ENCODE measurements at places on chromosomes 11 and 22.
A peak's percentile ranks its signal among the peaks of the same experiment; 100 is the strongest.

DNA sequence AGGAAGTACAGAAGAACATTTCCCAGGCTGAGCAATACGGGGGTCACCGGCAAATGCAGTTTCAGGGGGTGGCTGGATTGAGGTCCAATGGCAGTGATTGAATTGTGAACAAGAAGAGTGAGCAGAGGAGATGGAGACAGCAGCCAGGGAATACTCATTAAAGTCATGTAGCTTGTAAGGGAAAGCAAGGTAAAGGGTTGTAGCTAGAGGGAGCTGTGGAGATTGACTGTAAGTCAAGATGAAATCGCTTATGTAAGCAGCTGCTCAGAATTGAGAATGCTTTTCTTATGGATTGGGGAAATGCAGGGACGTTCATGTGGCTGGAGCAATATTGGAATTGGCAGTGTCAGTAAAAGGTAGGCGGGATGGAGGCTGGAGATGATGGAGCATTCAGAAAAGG, 111.4 kb upstream of the TBCEL start:
- DNase-seq: no peak

DNA sequence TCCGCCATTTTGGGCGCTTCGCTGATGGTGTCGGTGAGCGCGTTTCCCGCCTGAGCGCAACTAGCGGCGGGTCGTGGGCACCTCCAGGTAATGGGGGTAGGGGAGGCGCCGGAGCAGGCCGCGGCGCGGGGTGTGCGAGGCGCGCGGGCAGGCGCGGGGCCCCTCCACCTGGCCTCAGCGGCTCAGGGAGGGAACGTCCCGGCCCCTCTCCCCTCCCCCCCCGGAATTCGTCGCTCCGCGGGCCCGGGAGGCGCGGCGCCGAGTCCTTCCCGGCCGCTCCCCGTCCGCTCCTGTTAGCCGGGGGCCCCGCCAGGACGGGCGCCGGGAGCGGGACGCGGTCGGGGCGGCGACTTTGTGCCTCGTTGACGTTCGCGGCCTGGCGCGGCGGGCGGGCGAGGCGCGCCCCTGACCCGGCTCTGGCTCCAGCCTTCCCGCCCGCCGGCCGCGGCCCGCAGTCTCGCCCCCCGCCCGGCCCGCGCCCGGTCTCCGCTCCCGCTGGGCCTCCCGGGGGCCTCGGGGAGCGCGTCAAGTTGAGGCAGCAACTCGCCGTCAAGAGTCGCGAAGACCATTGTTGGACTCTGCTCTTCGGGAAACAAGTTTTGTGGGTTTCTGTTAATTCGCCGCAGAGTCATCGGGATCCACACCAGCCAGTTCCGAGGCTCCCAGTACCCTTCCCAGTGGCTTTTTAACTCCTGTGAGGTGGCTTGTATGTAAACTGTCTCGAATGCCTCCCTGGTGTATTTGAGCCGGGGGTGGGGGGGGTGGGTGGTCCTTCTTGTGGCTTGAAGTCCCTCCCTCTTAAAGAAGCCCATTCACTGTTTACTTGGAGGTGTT, at the start of gene PPP6R3:
Gene PPP6R3 (plus strand): TSS at position 12 of the 834 bp plus-strand sequence. CDS start 76,913 bp downstream, outside the sequence.
- DNase-seq: no peak

DNA sequence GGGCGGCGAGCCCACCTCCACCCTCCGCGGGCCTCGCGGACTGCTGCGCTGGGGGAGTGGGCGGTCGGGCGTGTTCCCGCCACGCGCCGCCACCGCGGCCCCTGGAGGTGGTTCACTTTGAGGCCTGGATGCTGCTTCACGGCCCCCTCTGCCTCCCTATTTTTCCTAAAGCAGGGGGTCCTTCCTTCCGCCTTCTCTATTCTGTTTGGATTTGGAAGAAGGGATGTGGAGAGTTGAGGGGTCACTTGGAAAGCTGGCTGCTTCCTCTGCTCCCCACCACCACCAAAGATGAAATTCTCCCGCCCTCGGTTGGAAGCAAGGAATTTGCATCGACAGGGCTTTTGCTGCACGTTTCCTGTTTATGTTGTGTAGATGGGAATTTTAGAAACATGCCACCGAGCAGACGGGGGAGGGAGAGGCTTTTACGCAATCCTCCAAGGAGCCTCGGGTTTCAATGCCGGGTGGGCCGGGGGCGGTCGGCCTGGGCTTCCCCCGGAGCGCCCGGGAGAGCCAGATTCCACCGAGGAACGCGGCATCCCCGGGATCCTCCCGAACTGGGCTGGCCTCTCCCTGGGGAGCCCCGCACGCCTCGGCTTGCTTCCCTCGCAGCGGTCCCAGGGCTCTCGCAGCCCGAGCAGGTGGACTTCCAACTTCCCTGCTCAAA, 403 bp upstream of the SBF2 start:
- no peak for DNase-seq

DNA sequence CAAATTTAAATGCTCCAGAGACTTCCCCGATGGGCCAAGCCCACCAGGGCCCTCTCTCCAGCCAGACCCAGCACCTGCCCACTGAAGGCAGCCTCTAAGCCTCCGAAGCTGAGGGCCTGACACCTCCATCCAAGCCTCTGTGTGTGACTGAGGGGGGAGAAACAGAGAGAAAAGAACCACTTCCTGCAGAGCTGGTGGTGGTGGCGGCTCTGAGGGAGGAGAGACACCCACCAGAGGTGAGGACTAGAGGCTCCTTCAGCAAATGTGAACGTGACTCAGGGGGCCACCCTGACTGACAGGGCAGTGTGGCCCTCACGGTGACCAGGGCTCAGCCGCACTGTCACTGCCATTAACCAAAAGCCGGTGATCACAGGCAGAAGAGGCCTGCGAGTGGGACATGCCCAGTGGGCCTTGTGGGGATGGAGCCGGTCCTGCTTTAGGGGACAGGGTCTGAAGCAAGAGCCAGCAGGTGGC, 31.0 kb upstream of the CD5 start:
- no peak for DNase-seq

DNA sequence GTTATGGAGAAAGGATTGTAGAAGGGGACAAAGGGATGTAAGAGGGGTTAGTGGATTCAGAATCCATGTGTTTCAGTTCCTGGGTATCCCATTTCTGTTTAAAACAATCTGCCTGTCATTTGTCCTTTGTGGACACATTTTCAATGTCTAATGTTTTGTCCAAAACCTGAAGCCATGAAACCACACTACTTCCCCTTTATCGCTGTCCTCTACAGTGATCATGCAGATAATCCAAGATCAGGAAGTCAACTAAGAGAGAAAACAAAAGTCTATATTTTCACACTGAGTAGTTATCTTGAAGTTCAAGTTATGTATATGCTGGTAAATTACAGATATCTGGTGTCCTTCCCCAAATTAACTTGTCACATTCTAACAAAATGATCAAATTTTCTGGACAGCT, 457.0 kb downstream of the NTM start:
- no peak for DNase-seq

DNA sequence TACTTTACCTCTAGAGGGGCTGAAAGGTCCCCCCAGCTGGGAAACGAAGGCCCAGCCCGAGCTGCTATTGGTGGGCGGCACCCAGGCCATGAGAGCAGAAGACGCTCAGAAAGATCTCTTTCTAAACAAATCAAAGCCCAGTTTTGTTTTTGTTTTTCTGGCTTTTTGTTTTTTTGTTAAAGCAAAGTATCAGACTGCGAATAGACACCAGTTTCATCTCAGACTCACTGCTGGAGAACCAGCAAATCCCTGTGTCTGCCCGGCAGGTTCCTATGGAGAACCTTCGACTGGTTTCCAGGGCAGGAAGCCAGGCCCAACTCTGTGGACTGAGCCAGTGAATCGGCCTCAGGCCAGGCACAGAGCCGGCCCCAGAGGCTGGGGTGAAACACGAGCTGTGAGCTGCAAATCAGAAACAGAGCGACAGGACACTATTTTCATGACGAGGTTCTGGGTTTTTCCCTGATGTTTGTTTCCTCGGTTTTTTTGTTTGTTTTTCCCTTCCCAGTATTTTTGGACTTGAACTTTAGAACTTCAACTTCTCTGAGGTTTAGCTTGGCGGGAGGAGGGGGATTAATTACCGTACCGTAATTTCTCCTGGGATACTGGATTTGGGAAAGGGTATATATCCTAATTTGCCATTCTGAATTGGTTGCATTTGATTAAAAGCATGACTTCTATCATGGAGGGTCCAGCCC, 16.0 kb upstream of the B4GALNT4 start:
- peak; percentile 75 for DNase-seq

GRCh38 chr11:67584205-67584880, 731 bp downstream of the GSTP1 start:
- no peak for DNase-seq

DNA sequence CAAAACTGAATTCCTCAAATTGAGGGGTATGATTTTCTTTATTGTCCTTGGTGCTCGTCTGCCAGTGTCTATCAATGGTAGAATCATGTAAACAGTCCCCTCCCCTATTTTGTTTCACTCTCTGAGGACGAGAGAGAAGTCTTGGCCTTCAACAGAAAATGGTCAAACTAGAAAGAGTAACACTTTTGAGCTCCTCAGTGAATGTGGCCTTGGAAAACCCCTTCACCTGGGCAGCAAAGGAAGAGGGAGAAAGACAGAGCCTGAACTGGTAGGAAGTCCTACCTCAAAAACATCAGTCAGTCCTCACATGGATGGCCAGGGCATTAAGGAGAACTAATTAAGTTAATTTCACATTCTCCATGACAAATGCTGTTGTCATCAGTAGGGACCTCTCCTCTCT, 86.1 kb upstream of the TOP3B start:
- DNase-seq: no peak

- no peak for DNase-seq
These were observed 1.3 kb downstream of the TCN1 start for GRCh38 chr11:59865031-59865430.

GRCh38 chr11:100094121-100094865, 592.8 kb upstream of the ARHGAP42 start:
- no peak for DNase-seq

Measured in smooth muscle cell of the brain vasculature (primary cell).